ENCODE measurements at places on chromosomes 2 and 18. TPM values are rescaled to one million over a fixed set of nuclear protein-coding genes. Genes with fewer than 3 reads are reported as not detected.

Gene TEKT4
- not detected for polyA plus RNA-seq

Gene KHK
- 10.3 TPM for polyA plus RNA-seq

Gene SERPINB13
- polyA plus RNA-seq, result not detected

Gene NT5DC4
- not detected for polyA plus RNA-seq

Gene COL6A3
- polyA plus RNA-seq, result 18.5 TPM

- H3K4me1 ChIP-seq, result peaks cover 30% of the 10 kb centered on the region
- peaks cover 21% of the 10 kb centered on the region for H3K36me3 ChIP-seq
- H3K27me3 ChIP-seq, result no peaks in the 10 kb centered on the region
Observed at GRCh38 chr2:219218732-219219701, at the start of gene ABCB6. ABCB6 (minus strand) TSS chr2:219218958; CDS start chr2:219218673, 285 bp downstream.

GRCh38 chr2:240603846-240604245, 17.3 kb downstream of the CAPN10 start:
- no peaks in the 10 kb centered on the region for H3K27me3 ChIP-seq
- no peak overlapping the region for H3K4me3 ChIP-seq
- no peak for DNase-seq

GRCh38 chr18:65725251-65726050, 25.4 kb upstream of the CDH7 start:
- no peak overlapping the region for H3K4me3 ChIP-seq
- H3K27me3 ChIP-seq, result no peaks in the 10 kb centered on the region
- H3K27ac ChIP-seq, result no peak overlapping the region

- H3K4me1 ChIP-seq, result no peaks in the 10 kb centered on the region
- DNase-seq, result no peak
- no peak overlapping the region for H3K27ac ChIP-seq
- no peak overlapping the region for H3K4me3 ChIP-seq
- no peaks in the 10 kb centered on the region for H3K36me3 ChIP-seq
- no peaks in the 10 kb centered on the region for H3K27me3 ChIP-seq
Observed at GRCh38 chr2:200042102-200042735, 86.8 kb downstream of the MAIP1 start.

DNA sequence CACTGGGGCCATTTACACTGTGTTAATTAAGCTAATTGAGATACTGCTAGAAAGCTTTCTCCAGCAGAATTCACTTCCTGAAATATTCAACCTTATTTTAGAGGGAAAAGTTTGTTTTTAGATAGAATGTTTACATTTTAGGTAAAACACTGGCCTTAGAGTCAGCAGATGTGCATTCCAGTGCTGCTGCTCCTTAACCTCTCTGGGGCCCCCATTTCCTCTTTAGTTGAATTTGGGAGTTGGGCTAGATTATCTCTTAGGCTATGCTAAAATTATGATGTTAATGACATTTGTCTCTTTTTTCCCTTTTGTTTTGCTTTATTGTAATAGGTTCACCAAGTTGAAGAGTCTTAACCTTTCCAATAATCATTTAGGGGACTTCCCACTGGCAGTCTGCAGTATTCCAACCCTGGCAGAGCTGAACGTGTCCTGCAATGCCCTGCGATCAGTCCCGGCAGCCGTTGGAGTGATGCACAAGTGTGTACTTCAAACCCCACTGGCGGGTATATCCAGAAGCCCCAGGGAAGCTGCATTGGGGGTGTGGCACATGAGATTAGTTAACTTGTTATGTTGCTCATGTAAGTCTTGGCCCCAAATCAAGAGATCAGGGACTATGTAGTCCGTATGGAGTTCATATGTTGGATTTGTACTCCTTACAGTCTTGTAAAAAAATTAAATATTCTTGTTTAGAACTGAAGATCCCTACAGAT, 179.5 kb downstream of the PHLPP1 start:
- no peak overlapping the region for H3K27ac ChIP-seq
- H3K36me3 ChIP-seq, result no peaks in the 10 kb centered on the region
- no peak for DNase-seq
- H3K27me3 ChIP-seq, result no peaks in the 10 kb centered on the region
- no peak overlapping the region for H3K4me3 ChIP-seq

DNA sequence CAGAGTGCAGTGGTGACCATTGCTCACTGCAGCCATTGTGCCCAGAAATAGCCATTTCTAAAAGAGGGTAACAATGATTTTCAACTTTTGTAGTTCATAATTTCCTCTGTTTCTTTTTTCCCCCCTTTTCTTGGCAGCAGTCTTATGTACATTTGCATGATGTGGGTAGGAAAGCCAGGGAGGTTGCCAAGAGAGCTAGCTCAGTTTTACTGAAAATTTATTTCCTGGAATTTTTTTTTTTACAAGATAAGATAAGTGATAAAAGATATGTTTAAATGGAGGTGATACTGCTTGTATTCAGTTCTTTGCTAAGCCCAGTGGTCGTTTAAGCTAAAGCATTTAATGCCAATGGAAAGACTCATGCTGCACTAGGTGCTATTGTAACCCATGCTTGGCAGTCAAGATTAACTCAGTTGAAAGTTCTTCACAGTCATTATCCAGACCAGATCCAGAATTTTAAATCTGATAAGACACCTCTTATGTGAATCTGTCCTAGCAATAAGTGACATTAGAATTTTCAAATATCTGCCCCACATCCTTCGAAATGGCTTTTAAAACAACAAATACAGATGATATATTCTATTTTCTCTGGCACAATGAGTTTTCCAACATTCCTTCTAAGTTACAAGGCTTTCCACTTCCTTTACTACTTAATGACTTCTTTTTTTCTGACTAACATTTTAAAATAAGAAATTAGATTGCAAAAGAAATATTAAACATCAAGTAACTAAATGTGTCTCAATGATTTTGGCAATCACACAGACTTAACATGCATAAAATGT, 4.4 kb upstream of the ATP8B1 start:
- no peaks in the 10 kb centered on the region for H3K27me3 ChIP-seq
- H3K4me1 ChIP-seq, result peaks cover 1% of the 10 kb centered on the region
- no peaks in the 10 kb centered on the region for H3K36me3 ChIP-seq
- peak overlapping the region; percentile 84 for H3K27ac ChIP-seq
- DNase-seq, result no peak

DNA sequence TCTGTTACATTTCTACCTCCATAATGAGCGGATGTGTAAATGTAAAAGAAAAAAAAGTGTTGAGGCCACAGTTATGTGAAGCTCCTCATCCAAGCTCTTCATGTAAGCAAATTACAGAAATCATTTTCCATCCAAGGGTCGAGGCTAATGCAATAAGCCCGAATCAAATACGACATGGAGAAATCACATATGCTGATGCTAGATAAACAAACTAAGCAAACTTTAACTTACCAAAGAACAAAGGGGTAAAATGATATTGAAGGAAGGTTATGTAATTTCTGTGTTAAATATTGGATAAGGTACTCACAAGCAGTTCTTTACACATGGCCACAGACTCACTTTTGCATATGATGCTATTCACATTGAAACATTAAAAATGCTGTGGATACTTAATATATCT, 310.2 kb upstream of the ID2 start:
- DNase-seq, result no peak
- no peak overlapping the region for H3K27ac ChIP-seq
- H3K36me3 ChIP-seq, result no peaks in the 10 kb centered on the region
- H3K4me1 ChIP-seq, result no peaks in the 10 kb centered on the region
- H3K27me3 ChIP-seq, result no peaks in the 10 kb centered on the region

DNA sequence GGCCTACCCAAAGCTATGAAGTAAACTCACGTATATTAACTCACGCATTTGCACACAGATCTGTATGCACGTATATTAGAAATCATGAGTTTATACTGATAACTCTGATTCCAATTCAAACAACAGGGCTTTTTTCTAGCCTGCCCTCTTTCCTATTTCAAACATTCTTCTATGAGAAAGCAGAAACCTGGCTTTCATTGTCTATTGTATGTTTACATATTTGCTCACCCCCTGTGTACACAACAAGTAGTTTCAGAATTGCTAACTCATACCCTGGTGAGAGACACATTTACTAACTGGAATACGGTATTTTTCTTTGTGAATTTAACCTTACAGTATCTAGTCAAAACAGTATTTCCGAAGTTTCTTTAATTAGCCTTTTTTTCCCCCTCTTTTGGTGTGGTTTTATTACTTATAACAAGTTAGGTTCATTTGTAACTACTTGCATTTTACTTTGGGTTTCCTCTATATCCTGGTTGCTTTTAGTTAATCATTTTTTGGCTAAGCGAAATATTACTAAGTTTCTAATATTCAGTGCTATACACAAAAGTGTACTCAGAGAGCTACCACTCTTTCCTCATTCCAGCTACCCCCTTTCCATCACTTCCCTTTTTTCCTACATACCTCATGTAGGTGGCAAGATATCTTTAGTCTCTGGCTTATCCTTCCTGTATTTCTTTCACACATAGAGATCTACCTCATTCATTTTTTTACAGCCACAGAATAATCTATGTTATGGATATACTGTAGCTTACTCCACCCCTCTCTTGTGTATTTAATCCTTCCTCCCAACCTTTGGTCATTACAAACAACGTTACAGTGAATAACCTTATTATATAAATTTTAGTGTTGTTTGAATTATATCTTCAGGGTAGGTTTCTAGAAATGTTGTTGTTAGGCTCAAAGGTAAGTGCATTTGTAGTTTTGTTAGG, 112.7 kb upstream of the BCL2L11 start:
- no peaks in the 10 kb centered on the region for H3K36me3 ChIP-seq
- no peaks in the 10 kb centered on the region for H3K4me1 ChIP-seq
- no peak overlapping the region for H3K4me3 ChIP-seq
- H3K27ac ChIP-seq, result no peak overlapping the region

DNA sequence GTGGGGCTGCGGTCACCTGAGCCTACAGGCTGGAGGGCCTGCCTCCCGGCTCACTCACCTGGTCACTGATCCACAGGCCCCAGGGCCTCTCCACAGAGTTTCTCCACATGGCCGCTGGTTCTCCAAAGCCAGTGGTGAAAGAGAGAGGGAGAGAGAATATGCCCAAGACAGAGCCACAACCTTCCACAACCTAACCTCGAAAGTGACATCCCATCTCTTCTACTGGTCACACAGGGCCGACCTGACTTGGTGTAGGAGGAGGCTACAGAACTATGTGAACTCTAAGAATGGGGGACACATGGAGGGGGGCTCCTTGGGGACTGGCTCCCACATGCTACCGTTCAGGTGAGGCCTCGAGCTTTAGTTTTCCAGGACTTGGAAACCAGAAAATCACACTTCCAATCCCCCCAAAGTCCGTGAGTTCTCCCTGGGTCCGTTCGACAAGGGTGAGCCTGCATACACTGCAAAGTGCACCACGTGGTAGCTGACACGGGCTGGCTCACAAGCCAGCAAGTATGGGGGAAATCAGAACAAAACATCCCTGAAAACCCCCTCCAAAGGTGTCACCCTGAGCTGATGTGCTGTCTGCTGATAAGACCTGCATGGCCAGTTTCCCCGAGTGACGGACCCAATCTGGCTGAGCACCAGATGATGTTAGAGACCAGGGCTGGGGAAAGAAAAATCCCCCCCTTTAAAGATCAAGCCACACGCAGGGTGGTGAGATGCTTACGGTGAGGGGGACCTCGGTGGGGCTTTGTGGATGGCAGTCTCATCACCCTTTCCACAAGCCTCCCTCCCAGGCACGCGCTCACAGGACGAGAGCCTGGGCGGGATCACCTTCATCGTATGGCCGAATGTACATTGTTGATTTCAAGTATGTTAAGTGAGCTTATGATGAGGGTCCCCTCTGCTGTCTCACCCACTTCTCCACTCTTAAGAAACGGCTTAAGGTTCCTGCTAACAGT, 54.2 kb upstream of the SEMA4C start:
- DNase-seq, result no peak
- peaks cover 13% of the 10 kb centered on the region for H3K27me3 ChIP-seq
- H3K27ac ChIP-seq, result no peak overlapping the region
- no peak overlapping the region for H3K4me3 ChIP-seq

DNA sequence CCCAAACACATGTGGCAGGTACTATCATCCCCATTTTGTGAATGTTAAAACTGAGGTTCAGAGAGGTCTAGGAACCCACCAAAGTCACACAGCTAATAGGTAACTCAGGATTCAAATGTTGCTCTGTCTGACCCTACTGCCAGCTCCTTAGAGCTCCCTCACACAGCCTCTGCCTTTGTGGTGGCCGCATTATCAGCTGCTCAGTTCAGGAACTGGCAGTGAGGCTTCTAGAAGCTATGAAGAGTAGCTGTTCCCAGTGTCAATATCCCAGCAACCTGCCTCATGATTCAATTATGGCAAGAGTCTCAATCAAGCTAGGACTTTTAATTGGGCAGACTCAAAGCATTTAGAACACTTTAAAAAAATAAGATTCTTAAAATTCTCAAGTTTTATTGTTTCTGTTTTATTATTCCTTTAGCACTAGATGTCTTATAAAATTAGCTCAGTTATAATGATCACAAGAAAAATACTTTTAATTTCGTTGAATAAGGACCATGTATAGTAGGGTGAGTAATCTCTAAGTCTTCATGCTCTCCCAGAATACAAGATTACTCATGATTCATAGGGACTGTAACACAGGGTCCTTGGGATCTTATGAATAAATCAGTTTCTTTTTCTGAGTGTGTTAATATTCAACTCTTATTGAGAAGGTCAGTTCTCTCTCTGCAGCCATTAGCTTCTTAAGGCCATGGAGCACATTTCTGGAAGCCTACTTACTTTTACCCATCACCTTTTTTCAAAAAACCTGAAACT, 342.7 kb downstream of the RND3 start:
- no peak overlapping the region for H3K4me3 ChIP-seq
- H3K4me1 ChIP-seq, result peaks cover 30% of the 10 kb centered on the region
- peak overlapping the region; percentile 34 for H3K27ac ChIP-seq
- no peak for DNase-seq

DNA sequence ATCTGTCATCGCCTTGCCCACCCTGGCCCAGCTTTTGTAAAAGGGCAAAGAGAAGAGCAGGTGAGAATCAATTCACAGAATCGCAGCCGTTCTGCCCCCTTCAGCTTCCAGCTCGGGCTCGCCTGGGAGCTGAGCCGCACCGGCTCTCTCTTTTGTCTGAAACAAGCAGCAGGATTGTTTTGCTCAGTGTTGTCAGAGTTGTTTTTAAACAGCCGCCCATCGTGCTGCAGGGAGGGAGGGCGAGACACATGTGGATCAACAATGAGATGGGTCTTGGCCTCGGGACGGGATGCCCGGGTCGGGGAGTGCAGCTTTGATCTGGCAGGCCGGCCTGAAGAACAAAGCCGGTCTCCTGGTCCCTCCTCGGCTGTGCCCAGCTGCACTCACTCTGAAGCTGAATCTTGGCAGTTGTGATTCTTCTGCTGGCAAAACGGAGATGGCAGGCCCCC, 39.7 kb upstream of the HDAC4 start:
- no peak overlapping the region for H3K27ac ChIP-seq
- no peak for DNase-seq
- no peaks in the 10 kb centered on the region for H3K4me1 ChIP-seq
- H3K4me3 ChIP-seq, result no peak overlapping the region
- no peaks in the 10 kb centered on the region for H3K36me3 ChIP-seq

- H3K27me3 ChIP-seq, result peaks cover 4% of the 10 kb centered on the region
- H3K4me3 ChIP-seq, result no peak overlapping the region
- H3K4me1 ChIP-seq, result no peaks in the 10 kb centered on the region
- no peak for DNase-seq
- no peaks in the 10 kb centered on the region for H3K36me3 ChIP-seq
Observed at GRCh38 chr2:83595926-83596325, 863.2 kb downstream of the SUCLG1 start.

DNA sequence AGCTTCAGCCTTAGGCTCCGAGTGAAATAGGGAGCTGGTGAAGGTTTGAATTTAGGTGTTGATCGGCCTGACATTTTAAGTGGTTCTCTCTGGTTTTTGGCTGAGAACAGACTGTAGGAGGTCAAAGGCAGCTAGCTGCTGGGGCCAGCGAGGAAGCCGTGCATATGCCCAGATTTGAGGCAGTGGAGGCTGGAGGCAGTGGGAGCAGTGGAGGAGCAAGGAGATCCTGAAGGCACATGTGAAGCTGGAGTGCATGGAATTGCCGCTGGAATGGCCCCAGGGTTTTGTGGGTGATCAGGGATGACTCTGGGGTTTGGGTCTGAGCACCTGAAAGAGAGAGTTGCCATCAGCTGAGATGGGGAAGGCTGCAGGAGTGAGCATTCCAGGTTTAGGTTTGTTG, 25.1 kb downstream of the STEAP3 start:
- H3K4me1 ChIP-seq, result peaks cover 21% of the 10 kb centered on the region
- peaks cover 5% of the 10 kb centered on the region for H3K36me3 ChIP-seq
- H3K27me3 ChIP-seq, result no peaks in the 10 kb centered on the region
- DNase-seq, result no peak
